AG10803 (cell line): ENCODE measurements at places on chromosomes 6 and 20.
A peak's percentile ranks its signal among the peaks of the same experiment; 100 is the strongest.

DNA sequence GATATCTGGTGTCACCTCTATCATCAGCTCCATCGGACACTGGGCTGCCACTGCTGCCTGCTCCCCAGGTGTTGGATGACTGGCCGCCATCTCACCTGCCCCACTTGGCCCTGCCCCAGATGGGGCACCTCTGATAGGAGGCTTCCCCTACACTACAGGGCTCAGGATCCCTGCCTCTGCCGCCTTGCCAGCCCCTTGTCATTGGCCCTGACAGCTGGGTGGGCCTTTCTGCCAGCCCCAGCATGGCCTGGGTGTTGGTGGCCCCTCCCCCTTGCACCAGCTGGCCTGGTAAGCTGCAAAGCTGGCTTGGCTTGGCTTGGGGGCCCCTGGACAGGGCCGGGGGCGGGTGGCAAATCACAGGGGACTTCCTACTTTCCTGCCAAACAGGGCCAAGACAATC is 10.6 kb downstream of the PACSIN1 start:
- no peak for DNase-seq

DNA sequence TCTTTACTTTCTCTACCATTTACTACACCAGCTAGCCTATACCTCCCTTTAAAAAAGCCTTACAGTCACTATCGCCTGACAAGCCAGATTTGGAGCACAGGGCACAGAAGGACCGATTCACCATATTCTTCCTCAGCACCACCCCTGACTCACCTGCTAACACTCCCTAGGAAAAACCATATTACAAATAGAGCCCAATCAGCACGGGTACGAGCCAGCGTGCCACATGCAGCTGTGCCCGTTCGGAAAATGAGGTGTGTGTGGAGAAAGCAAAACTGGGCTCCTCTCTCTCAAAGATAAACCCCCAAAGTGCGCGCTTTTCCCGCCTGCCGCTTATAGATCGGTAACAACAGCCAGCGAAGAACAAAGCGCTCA is 1.2 kb downstream of the SYNCRIP start:
- no peak for DNase-seq

DNA sequence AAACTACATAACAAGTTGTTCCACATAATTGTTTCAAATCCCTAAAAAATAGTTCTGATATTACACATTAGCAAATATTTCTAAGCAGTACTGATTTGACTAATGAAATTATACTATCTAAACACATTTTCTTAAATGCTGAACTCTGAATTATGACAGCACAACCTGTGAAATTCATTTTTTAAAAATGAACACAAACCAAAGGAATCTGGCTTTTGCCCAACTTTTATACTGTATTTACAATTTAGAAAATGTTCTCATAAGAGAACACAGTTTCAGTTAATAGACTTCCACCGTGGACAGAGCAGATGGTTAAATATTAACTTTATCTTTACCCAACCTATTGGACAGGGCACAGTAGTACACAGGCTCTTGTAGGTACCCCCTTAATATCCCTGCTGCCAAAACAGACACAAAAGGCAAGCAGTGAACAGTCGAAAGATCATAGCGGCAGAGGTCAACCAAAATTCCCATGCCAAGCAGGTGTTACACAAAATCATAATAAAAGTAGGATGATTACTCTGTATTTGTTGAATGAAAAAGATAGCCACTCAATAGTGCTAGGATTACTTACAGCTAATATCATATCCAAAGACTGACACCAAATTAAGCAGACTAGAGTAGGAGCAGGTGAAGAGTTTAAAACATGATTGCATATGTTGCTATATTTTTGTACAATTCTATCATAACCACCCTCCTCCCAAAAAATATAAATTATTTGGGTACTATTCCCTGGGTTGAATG is 122.5 kb downstream of the RNGTT start:
- DNase-seq: peak; percentile 33

GRCh38 chr20:63661959-63662812 is 4.1 kb downstream of the RTEL1 start:
- no peak for DNase-seq

DNA sequence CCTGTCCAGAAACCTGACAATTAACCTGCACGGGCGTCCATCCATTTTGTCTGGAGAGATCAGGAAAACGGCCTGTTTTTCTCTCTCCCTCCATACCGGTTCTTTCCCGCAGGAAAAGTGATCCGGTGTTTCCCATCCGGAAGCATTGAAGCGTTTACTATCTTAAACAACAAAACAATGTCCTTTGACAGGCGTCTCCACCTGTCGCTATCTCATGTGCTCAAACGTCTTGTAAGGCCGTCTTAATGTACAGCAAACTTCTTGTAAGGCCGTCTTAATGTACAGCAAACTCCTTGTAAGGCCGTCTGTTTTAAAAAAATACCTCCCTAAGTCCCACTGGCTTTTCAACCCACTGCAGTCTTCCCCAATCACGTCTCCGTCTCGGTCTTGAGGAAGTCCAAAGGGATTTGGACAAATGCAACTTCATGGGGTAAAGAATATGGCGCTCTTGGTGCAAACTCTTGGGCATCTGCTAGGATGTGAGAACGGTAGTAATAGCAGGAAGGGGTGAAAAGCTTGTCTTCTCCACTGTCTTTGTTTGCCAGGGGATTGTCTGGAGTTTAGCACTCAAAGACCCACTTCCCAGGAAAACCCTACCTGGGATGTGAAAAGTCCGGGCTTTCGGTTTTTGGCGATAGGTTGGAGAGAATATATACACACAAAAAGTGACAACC is 29.9 kb upstream of the TRIM27 start:
- peak; percentile 15 for DNase-seq
